ENCODE measurements at places on chromosomes 5 and 9.

DNA sequence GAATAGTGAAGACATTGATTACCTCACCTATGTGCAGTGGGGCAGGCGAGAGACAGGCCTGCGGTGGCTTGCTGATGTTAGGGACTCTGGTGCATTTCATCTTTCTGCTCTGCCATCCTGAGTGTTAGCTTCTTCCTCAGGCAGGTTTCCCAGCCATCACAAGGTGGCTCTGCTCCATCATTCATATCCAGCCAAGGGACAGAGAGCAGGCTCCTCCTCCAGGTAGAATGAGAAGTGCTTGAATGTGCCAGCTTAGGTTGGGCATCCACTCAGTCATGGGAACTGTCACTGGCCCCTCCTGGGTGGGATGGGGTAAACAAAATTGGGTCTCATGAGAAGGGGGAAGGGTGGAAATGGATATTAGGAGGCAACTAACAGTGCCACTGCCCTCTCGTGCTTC lies 24.8 kb downstream of the GPR107 start:
- DNase-seq = no peak

GRCh38 chr5:76025790-76026189 lies 57.4 kb upstream of the SV2C start:
- no peak for DNase-seq

GRCh38 chr9:1319436-1319835 lies 269.3 kb downstream of the DMRT2 start:
- no peak for DNase-seq

DNA sequence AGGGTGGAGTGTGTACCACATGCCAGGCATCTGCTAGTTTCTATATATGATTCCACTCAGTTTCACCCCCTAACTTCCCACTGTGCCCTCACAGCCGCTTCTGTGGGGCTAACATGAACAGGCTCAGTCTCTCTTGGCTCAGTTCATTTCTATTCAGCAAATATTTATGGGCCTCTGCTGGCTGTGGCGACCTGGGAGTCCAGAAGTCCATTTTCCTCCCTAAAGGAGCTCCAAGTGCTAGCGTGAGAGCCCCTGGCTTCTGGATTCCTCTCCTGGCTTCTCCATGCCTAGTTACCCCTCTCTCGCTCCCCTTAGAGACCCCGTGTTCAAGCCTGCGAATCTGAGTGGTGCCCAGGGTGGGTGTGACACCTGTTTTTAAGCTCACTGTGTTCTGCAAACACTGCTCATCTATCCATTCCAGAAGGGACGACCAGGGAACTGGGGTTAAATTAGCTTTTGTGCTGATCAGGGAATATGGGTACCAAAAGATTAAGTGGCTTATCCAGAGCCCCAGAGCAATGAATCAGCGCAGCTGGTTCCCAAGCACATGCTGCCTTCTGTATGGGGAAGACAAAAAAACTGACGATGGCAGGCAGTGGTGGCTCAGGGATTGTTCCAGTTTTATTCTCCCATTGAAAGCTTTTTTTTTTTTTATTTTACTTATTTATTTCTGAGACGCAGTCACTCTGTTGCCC lies 57.6 kb downstream of the HMCN2 start:
- DNase-seq = no peak

GRCh38 chr5:119578937-119579336 lies 50.4 kb upstream of the FAM170A start:
- DNase-seq = no peak

GRCh38 chr5:156391139-156391538 lies 64.2 kb downstream of the SGCD start:
- DNase-seq = no peak

GRCh38 chr9:136645903-136646754 lies 16.6 kb upstream of the EGFL7 start:
- no peak for DNase-seq

- DNase-seq = no peak
Observed at GRCh38 chr5:53984971-53985370, 325.4 kb downstream of the ARL15 start.

GRCh38 chr5:39117401-39117800 lies 43.2 kb upstream of the RICTOR start:
- no peak for DNase-seq

GRCh38 chr5:139312075-139312474 lies 18.5 kb downstream of the MATR3 start:
- no peak for DNase-seq

GRCh38 chr9:94649100-94649819 lies 9.9 kb upstream of the FBP1 start:
- no peak for DNase-seq

- no peak for DNase-seq
Observed at GRCh38 chr9:137163365-137163715, 6.5 kb downstream of the LRRC26 start.

DNA sequence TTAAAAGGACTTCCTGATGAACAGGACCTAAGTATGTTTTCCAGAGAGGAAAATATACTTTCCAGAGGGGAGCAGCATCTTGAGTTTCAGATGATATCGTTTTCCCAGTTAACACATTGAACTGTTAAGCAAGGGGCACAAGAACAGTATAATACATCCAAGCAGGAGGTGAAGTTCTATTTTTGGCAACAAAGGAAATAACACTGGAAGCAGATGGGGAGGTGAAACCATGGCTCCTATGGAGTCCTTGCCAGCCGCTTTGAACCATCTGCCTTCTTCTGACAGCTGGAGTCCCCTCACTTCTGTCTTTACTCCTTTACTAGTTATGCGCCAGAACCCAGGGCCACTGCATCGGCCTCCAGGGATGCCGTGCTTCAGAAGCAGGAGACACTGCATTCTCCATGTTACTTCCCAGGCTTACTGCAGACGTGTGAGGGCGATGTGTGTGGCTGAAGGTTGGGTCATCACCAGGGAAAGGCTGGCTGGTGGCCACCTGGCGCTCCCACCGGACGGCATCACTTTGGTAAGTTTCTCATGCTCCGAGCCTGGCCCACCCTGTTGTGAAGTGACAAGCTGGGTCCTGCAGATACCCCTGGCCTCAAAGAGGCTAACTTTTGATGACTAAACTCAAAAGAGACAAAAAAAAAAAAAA lies 77.8 kb downstream of the TTLL11 start:
- DNase-seq = no peak

GRCh38 chr5:104659497-104659896 lies 1096.9 kb upstream of the NUDT12 start:
- no peak for DNase-seq

DNA sequence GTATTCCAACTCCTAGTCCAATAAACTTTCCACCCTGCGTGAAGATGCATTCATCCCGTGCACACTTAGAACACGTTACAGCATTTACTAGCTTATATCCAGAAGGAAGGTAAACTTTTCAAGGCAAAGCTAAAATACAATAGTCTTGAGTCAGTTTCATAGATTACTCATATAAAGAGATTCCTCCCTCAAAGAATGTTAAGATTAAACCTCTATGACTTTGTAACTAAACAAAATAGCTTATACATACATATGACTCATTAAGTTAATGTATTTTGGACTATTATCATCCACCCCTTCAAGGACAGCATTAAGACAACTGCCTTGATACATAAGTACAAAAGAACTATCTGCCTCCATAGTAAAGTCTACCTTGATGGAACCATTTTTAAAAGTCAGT lies 36.1 kb downstream of the TLE1 start:
- DNase-seq = no peak

DNA sequence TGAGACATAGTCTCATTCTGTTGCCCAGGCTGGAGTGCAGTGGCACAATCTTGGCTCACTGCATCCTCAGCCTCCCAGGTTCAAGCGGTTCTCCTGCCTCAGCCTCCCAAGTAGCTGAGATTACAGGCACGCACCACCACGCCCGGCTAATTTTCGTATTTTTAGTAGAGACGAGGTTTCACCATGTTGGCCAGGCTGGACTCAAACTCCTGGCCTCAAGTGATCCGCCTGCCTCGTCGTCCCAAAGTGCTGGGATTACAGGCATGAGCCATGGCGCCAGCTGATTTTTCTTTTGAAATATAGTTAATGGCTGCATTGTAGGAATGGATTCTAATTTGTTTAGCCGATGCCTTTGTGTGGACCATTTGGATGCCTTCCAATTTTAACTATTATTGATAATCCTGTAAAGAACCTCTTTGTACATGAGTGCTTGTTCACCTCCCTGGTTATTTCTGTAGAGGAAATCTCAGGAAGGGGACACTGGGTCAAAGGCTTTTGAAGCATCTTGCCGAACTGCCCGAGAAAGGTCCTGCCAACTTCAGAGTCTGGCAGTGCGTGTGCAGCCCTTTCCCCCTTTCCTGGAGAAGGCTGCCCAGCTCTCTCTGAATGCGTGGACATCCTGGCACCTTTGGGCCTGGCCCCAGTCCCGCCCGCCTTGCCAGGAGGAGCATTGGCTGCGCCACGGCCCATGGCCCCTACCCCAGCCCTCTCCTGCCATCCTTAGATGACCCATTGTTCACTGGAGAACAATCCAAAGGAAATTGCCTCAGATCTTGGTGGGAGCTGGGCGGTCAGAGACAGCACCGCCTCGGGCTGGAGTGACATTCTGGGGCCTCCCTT lies 8.9 kb upstream of the NUP214 start:
- no peak for DNase-seq

All from stimulated activated CD8-positive, alpha-beta memory T cell treated with anti-CD3 and anti-CD28 coated beads, Interleukin-7, amount 100 ng/mL, for 1 hour (primary cell).